ENCODE measurements at places on chromosomes 2 and 18.
A peak's percentile ranks its signal among the peaks of the same experiment; 100 is the strongest.

DNA sequence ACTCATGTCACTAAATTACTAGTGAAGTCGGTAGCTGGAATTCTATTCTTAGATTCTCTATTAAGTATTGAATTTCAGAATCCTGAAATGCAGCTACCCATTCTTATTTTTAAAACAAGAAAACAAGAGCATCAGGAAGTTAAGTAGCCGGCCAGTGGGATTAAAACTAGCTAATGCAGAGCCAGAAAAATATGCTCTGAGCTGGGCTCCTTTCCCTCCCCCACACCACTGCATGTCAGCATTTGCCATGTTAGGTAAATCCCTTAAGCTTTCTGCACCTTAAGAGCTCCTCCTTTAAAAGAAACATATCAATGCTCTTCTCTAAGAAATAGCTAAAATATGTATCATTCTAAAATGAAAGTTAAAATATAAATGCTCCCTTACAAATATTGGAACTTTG, 72.2 kb upstream of the MFF start:
- DNase-seq, result no peak

DNA sequence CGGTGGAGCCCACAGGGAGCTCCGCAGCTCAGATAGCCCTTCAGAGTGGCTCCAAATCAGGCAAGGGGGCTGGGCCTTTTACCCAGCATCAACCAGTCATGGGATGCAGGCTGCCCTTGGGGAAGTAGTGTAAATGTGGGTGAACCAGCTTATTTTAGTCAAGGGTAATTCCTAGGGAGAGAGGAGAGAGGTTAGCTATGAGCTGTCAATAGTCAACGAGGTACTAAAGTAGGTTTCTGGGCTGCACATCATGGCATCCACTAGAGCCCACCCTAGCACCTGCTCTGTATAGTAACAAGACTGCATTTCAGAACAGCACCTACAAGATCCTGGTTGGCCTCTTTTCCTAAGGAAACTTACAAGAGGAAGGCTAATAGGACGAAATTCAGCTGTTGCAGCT, 9.5 kb upstream of the MCM6 start:
- DNase-seq, result no peak

DNA sequence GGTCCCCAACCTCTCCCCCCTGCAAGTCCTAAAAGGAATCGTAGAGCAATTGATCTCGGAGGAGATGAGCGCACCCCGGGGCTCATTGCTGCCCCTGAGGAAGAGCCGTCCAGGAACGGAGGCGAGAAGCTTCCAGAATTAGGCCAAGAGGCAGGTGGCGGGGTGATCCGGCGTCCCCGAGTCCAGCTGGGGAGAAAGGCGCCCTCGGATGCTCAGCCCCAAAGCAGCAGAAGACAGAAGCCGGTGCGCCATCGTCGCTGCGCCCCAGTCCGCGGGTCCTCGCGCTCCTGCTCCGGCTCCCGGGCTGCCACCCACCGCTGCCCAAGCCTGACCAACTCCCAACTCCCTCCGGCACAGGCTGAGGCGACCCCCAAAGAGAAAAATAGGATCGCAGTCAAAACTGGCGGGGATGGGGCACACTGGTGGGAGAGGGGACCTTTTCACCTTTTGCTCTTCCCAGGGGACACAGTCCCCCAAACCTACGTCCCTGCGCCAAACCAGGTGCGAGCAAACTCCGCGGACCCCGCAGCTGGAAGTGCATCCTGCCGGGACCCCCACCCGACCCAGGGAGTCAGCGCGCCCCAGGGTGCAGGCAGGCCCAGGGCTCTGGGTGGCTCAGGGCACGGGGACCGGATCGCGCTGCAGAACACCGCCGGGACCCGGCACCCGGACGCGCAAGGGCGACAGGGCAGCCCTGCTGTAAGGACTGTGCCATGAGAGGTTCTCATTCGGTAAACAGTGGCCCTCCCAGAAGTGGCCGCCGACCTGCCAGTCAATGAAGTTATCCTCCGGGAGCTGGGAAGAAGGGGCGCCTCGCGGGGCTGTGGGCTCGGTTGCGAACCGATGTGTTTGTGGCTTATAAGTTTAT, 8.4 kb upstream of the MEIS1 start:
- no peak for DNase-seq

GRCh38 chr2:74959106-74959751, 786 bp downstream of the POLE4 start:
- DNase-seq, result no peak

- no peak for DNase-seq
These were observed at the start of gene LONRF2 for GRCh38 chr2:100321866-100322820. LONRF2 (minus strand) TSS chr2:100322501; CDS start chr2:100322093, 408 bp downstream.

- DNase-seq, result peak; percentile 35
These were observed 47.3 kb downstream of the C2orf42 start for GRCh38 chr2:70143314-70144150.

DNA sequence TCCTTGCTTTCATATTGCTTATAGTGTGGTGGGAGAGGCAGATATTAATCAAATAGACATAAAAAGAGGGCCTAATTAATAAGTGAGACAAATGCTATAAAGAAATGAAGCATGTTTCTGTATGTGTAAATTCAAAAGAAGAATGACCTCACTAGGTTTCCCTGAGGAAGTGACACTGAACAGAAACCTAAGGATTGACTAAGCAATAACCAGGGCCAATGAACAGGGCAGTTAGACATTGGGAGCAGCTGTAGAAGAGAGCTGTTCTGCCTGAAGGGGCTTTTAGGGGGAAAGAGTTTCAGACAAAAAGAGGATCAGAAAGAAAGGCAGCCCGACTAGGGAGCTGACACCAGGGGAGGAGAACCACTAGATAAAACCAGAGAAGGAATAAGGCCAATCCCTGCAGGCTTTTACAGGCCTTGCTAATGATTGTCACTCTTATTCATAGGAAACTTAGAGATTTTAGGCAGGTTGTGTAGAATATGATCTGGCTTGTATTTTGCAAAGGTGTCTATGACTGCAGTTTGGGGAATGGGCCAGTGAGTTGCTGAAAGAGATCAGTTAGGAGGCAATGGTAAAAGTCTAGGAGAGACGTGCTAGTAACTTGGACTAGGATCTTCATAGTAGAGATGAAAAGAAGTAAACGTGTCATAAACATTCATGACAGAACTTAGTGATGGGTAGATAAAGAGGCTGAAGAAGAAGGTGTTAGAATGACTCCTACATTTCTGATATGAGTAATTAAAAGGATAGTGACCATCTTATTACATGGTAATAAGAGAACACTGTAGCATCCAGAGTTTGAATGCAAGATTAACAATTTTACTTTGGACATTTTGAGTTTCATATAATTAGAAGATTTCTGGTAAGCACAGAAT, 26.8 kb upstream of the NABP1 start:
- DNase-seq, result no peak

DNA sequence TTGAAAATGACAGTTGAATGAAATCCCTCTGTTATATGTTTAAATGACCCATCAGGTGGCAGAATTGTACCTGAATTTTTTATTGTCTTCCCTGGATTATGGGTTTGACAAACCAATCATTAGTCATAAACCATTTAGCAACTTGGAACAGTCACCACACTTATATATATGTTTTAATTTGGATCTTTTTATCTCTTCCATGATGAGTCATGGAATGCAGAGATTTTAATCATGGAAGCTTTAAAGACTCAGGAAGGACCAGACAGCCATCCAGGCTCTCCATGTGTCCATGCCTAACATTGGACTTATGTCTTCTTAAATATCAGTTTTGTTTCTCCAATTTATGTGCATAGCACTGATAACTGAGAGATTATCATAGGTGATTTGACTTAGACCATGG, 188.3 kb upstream of the ZSWIM2 start:
- no peak for DNase-seq

DNA sequence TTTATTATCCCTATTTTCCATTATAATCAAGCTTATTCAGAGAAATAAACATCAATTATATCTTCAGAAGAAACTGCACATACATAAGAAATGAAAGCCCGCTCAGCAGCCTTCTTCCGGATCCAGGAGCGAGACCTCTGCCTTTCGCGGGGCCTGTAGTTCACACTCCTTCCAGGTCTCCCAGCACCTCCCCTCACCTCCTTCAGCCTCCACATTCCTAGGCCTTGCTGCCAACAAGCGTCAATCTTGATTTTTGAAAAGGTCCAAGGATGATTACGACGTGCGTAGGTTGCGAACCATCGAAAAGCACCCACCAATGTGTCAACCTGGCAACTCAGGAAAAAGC, 355 bp upstream of the KIDINS220 start:
- DNase-seq, result no peak

- DNase-seq, result no peak
These were observed 18.6 kb downstream of the CAPN10 start for GRCh38 chr2:240604939-240605716.

DNA sequence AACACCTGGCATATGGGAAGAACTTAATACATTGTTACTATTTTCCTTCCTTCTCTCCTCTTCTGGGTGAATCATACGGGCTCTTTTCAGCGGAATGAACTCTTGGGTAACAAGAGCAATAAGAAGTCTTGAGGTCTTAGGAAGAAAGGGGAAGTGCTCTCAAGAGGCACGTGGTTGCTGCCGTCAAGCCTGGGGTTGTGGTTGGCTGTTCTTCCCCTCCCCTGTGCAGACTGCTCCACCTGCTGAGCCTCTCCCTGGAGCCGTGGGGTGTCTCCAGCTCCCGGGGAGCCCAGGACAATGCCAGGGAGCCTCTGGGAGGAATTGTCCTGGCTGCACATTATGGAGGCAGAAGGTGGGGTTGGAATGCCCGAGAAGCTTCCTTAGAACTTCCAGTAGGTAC, 19.4 kb downstream of the TOGARAM2 start:
- DNase-seq, result no peak

- no peak for DNase-seq
These were observed 914.8 kb downstream of the DCDC2C start for GRCh38 chr2:4618141-4618540.

DNA sequence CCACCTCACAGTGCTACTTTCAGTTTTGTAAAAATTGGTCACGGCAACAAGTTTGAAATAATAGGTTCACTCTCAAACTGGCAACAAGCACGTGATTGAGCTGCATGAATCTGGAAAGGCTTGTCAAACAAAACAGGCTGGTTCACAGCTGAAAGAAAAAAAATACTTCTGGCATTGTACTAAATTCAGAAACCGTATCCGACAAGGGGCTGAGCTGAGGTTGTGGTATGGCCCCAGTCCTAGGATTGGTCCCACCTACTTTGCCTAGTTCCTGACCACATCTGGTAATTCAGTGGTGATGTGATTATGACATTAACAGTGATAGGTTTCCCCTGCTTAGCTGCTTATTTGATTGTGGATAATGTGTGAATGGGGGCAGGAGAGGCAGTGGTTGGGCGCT, 326.5 kb upstream of the THUMPD2 start:
- DNase-seq, result no peak

GRCh38 chr2:102621630-102622029, 2.3 kb downstream of the SLC9A2 start:
- no peak for DNase-seq

GRCh38 chr2:169065864-169066517, 3.4 kb upstream of the DHRS9 start:
- DNase-seq, result no peak

DNA sequence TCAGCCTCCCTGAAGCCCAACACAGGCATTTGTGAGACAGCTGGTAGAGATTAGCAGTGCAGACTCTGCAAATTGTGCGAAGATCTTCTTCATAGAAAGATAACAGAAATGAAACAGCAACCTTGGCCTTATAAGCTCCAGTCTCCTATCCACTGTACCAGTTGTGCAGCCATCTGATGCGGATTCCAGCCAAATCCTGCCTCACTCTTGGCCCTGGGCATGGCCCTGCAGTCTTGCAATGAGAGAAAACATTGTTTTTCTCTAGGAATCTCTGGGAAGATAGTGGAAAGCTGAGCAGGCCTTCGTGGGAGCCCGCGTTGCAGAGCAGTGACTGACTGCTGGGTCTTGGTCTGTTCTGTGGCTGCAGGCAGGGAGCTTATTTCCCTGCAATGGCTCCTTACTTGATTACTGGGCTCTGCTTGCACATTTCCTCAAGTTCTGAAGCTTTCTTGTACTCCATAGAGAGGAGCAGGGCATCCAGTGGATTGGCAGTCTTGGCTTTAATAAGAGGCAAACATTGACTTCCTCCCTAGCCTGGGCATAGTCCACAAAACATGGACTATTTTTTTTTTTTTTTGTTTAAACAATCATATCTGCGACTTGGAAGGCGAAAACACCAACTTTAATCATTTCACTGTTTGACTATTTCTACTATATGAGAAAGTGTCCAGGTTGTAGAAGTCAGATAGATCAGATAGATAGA, 193.0 kb downstream of the ACTR3 start:
- DNase-seq, result no peak

DNA sequence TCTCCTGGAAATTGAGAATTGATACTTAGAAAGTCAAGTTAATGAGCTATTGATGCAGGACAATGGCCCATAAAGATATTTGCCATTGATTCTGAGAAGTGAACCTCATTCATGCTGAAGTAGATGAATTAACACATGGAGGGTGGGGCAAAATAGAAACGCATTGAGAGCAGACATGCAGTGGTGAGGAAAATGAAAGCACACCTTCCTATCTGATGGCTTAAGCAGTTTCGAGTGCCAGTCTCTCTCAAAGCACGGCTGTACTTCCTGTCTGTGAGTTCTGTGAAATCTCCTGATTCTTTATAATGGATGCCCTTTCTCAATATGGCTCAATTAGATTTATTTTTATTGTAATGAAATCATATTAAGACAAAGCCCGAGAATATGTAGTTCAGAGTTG, 247.0 kb downstream of the TMX3 start:
- DNase-seq, result no peak

- no peak for DNase-seq
These were observed 86.8 kb downstream of the CLIP4 start for GRCh38 chr2:29201979-29202378.

GRCh38 chr18:3281456-3282400, 19.8 kb downstream of the MYL12B start:
- DNase-seq, result no peak

DNA sequence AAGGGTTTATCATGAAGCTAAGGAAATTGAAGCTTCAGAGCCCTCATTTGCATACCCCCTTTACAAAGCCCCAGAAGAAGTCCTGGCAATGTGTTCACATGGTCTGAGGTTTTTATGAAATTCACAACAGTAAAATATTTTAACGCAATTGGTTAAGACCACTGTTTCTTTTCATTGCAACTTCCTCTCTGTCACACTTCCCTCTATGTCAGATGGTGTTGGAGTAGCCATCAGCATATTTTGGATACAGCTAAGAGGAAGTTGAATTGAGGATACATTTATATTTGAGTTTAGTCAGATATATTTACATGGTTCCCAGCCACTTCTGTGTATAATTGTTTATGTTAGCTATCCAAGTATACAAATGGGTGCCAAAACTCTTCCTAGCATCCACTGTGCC, 170.0 kb downstream of the TXNL1 start:
- no peak for DNase-seq

DNA sequence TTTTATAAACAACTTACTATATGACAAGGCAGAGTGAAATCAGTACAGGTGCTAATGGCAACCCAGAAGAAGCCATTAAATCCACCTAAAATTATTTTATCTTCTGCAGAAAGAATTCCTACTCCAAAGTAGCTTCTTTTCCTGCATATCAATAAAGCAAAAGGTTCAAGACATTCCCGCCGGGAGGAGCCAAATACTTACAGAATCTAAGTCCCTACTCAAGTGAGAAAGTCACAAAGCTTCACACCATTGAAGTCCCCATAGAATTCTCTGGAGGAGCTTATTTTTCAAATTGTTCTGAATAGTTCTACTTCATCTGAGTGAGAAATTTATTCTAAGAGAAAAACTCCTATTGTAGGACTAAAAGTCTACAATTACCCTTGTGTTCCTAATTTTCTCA, 233.7 kb upstream of the HNRNPA3 start:
- DNase-seq, result no peak

- no peak for DNase-seq
These were observed 11.4 kb downstream of the MALL start for GRCh38 chr2:110104025-110104771.

- DNase-seq, result peak; percentile 47
These were observed 63.3 kb downstream of the BOD1L2 start for GRCh38 chr18:57210107-57210715.
